ENCODE measurements at places on chromosomes 3 and 15.

- no peak for DNase-seq
Observed at GRCh38 chr15:96767703-96768434, 437.4 kb downstream of the NR2F2 start.

GRCh38 chr3:34361921-34362320 lies 563.5 kb downstream of the PDCD6IP start:
- DNase-seq = no peak

GRCh38 chr15:22228101-22228762 lies 147.9 kb downstream of the OR4M2 start:
- DNase-seq = no peak

DNA sequence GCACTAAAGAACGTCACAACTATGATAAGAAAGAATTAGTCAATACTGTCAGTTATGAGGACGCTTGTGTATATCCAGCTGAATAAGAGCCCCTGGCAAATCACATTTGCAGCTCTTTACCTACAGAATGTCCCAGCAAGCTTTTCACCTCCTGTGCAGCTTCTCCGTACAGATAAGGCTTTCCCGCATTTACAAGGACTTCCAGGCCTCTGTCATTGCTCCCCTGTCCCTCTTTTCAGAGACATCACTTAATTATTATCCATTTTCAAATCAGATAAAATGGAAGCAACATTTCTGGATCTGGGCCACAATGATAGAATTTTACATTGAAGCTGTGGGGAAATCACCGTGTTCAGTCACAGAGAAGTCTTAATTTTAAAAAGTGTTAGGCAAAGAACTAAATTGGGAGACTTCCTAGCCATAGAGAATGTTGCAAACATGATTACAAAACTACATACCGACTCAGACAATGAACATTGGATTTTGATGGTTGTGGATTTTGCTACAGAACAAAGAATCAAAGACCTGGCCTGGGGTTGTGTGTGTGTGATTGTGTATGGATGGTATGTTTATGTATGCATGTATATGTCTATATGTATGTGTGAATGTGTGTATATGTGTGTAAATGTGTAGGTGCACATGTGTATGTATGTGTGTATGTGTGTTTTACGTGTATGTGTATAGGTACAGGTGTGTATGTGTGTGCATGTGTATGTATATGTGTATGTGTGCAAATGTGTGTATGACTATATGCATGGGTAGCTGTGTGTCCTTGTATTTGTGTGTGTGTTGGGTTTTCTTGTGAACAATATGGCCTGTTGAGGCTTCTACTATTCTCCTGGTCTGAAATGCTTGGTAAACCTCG lies 41.5 kb downstream of the MGLL start:
- DNase-seq = no peak

DNA sequence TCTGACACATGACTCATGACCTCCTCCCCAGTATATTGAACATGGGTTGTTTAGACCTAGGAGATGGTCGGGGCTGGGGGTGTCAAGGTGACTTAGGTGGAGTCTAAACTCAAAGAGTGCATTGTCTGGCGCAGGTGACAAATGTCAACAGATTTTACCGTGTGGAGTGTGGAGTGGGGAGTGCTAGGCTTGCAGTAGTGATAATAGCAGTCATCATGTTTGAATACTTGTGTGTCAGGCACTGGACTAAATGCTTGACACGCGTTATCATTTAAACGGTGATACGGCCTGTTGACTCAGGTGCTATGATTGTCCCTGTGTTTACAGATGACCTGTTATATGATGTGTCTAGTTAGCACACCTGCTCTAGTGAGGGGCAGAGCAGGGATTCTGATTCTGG lies 30.8 kb downstream of the MUC20 start:
- no peak for DNase-seq

DNA sequence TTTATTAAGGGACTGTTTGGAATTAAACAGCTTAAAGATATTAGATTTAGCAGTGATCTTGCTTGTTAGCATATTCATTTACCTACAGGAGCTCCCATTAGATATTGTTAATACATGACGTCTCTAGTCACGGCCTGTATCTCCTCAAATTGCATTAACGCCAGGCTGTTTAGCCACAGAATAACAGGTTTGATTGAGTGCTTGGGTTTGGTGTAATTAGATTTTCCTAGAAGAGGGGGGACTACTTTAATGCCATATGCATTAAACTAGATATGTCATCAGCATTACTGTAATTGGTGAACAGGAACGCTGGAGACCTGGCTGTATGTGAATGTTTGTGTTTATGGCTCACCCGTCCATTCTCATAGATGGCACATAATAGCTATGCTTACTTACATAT lies 841.4 kb upstream of the NR2F2 start:
- no peak for DNase-seq
